ENCODE measurements at places on chromosomes 5 and 9. TPM values are rescaled to one million over a fixed set of nuclear protein-coding genes. Genes with fewer than 3 reads are reported as not detected.

GRCh38 chr9:8825585-8826147 is 1026.1 kb upstream of the DMAC1 start:
- DNase-seq: peak; percentile 64
- H3K27ac ChIP-seq: peak overlapping the region; percentile 26
- no peaks in the 10 kb centered on the region for H3K27me3 ChIP-seq
- H3K4me3 ChIP-seq: no peak overlapping the region

DNA sequence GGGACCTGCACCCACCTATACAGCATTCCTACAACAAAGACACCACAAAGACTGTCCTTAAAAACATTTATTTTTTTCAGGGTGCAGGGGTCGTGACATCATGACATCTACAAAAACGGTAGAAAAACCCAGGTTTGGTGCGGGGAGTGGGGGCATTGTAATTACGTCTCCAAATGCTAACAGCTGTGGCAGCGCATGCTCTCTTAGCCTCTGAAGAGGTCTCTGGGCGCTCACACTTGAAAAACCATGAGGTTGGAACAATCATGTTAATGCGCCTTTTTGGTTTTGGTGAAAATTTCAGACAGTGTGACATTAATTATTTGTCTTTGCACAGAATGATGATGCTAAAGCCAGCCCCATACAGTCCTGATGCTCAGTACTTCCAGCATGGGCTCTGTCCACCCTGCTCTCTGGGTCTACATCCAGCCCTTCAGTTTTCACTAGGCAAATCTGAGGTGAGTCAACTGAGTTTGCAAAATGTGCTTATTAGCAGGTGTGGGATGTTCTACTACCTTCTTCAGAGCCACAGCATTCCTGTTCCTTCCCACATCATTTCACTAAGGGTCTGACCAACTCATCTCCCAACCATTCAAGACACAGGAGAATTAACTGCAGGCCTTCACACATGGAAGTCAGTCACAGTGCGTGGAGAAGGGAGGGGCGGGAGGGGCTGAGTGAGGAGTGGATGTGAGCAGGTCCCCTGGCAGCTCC is 14.1 kb downstream of the ALDH1B1 start:
- no peaks in the 10 kb centered on the region for H3K4me1 ChIP-seq
- no peak overlapping the region for H3K4me3 ChIP-seq
- no peak overlapping the region for H3K27ac ChIP-seq
- H3K36me3 ChIP-seq: peaks cover 15% of the 10 kb centered on the region

- no peaks in the 10 kb centered on the region for H3K36me3 ChIP-seq
- peak; percentile 71 for DNase-seq
- no peak overlapping the region for H3K27ac ChIP-seq
- no peaks in the 10 kb centered on the region for H3K4me1 ChIP-seq
- H3K27me3 ChIP-seq: no peaks in the 10 kb centered on the region
These were observed 13.9 kb upstream of the BASP1 start for GRCh38 chr5:17203329-17204132.

- no peak overlapping the region for H3K27ac ChIP-seq
- H3K4me3 ChIP-seq: no peak overlapping the region
- no peaks in the 10 kb centered on the region for H3K27me3 ChIP-seq
- H3K4me1 ChIP-seq: no peaks in the 10 kb centered on the region
These were observed 41.8 kb upstream of the NFIL3 start for GRCh38 chr9:91465420-91465819.

- peak; percentile 85 for DNase-seq
- H3K4me1 ChIP-seq: peaks cover 4% of the 10 kb centered on the region
- H3K36me3 ChIP-seq: no peaks in the 10 kb centered on the region
- H3K27ac ChIP-seq: no peak within 1 kb of the TSS
These were observed at the start of gene AGPAT2 for GRCh38 chr9:136686794-136687711. TSS of gene AGPAT2 (minus strand) at chr9:136687457. CDS start at chr9:136687357, 100 bp downstream.

DNA sequence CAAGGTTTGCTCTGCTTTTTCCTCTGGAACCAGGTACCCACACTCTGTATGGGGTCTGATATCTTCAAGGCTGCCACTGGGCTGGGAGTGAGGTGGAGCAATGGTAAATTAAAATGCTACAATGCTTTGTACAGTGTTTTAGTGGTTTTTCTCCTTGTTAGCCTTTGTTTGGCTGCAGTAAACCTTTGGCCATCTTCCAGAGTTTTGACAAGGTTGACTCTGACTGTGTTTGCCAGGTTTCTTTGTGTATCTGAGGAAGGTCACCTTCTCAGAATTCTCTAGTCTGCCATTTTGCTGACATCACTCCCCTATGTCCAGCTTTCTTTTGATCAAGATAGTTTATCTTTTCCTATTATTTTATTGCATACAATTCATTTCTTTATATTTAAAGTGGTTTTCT is 11.2 kb downstream of the SPATA31D1 start:
- H3K4me1 ChIP-seq: no peaks in the 10 kb centered on the region
- H3K27me3 ChIP-seq: peaks cover 57% of the 10 kb centered on the region
- H3K27ac ChIP-seq: no peak overlapping the region
- no peak overlapping the region for H3K4me3 ChIP-seq
- no peak for DNase-seq

CCL21 gene
- total RNA-seq: not detected

SPINK6 gene
- total RNA-seq: not detected

PDE6A gene
- not detected for total RNA-seq

Data from endodermal cell (in vitro differentiated cells).